ENCODE measurements at places on chromosomes 16 and 17.
A peak's percentile ranks its signal among the peaks of the same experiment; 100 is the strongest.

- DNase-seq: no peak
Observed at GRCh38 chr17:65809366-65809765, 247.9 kb upstream of the AXIN2 start.

DNA sequence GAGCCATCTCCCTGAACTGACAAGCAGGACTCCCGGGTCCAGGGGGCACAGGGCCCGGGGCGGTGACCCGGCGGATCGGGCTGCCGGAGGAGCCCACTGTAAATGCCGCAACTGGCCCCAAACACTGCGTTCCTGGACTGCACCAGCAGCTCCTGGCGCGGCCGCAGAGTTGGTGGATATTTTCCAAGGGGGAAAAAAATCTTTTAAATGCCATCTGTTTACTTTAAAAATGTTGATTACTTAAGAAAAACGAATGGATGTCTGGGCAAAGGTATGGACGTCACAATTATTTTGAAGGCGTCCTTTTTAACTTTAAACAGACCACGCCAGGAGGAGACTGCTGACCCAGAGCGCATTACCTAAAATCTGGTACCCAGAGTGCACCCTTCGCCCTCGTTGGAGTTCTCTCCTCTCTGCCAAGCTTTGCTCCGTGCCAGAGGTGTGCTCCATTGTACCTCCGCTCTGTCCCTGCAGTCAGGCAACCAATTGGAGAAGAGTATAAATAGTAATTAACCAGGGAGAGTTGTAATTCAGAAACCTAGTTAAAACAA is 3.4 kb downstream of the HS3ST3B1 start:
- DNase-seq: no peak

- no peak for DNase-seq
Observed at GRCh38 chr17:48559840-48560817, 15.2 kb upstream of the HOXB2 start.

GRCh38 chr16:383326-384051 is 1.7 kb upstream of the PGAP6 start:
- no peak for DNase-seq

GRCh38 chr17:55090079-55090492 is 121.5 kb downstream of the STXBP4 start:
- no peak for DNase-seq

- DNase-seq: no peak
Observed at GRCh38 chr16:8851761-8852403, 16.9 kb downstream of the CARHSP1 start.

DNA sequence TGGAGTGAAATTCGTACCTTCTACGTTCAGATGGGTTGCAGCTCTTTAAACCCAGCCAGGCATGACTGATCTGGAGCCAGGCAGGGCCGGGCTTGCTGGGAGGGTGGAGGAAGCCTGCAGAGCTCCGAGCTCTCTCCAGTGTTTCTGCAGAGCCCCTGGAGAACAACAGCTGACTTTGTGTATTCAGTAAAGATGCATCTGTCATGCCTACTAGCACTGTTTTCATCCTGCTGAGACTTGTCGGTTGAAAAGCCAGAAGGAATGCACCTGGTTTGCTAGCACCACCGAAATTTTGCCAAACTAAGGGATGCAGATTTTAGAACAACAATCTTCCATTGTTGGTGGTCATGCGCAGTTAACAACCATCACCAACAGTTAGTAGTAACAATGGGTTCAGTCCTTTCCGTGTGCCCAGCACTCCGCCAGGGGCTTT is 22.4 kb upstream of the SCNN1B start:
- DNase-seq: no peak

GRCh38 chr17:22694362-22695227 is 1002.3 kb downstream of the KCNJ18 start:
- no peak for DNase-seq

DNA sequence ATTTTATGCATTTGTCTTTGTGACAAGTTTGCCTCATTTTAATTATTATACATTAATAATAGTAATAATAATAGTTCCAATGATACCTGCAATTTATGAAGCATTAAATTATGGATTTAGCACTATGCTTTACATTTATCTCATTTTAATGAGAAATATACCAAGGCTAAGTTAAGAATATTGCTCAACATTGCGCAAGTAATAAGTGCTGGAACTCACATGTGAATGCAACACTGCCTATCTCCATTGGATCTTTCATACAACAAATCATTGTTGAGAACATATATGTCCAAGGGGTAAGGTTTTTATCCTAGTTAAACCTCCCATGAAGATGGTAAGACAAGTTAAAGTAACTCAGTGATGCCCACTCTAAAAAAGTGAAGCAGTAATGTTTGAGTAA is 703.7 kb upstream of the SOX9 start:
- no peak for DNase-seq

DNA sequence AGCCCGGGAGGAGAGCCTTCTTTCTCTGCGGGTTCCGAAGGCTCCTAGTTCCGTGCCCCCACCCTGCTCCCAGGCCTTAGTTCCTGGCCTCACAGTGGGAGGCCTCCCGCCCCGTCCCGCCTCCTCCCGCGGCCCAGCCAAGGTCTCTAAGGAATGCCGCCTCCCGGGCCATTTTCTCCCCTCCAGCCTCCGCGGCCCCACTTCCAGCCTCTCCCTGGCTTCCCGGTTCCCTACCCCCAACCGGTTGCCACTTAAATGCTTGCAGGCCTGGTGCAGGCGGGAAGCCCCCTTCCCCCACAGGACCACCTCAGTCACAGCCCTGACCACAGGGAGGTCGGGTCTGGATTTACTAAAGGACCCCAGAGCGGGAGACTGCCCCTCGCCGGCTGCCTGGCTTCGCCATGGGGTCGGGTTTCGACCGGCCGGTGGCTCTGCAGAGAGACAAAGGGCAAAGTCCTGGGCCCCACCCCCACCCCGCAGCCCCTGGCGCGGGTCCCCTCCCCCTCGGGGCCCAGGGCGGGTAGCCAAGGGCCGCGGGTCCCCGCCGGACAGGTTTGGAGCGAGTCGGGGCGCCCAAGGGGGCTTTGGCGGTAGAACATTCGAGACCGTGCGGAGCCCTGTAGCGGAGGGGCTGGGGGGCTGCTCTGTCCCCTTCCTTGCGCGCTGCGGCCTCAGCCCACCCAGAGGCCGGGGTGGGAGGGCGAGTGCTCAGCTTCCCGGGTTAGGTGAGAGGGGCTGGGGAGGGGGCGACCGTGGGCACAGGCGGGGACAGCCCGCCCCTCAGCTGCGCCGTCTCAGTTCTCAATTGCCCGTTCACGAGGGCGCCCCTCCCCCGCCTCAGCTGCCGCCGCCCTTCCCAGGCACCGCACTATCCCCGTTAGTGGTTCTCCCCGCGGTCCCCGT is 16.4 kb downstream of the IGF2BP1 start:
- no peak for DNase-seq

- DNase-seq: no peak
Observed at GRCh38 chr17:77214743-77215142, 74.0 kb downstream of the SEC14L1 start.

- DNase-seq: no peak
Observed at GRCh38 chr16:26561303-26561702, 505.4 kb upstream of the C16orf82 start.

- no peak for DNase-seq
Observed at GRCh38 chr17:8487743-8488142, 52.1 kb downstream of the NDEL1 start.

GRCh38 chr17:73192206-73192893 is 505 bp upstream of the COG1 start:
- DNase-seq: no peak

DNA sequence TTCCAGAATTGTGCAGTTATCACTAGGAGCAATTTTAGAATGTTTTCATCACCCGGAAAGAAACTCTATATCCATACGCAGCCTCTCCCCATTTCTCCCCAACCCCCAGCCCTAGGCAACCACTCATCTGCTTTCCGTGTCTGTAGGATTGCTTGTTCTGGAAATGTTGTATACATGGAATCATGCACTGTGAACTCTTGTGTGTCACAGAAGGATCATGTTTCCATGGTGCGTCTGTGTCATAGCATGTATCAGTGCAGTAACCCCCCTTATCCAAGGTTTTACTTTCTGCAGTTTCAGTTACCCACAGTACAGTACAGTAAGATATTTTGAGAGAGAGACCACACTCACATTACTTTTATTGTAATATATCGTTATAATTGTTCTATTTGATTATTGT is 299.4 kb downstream of the CPPED1 start:
- no peak for DNase-seq

DNA sequence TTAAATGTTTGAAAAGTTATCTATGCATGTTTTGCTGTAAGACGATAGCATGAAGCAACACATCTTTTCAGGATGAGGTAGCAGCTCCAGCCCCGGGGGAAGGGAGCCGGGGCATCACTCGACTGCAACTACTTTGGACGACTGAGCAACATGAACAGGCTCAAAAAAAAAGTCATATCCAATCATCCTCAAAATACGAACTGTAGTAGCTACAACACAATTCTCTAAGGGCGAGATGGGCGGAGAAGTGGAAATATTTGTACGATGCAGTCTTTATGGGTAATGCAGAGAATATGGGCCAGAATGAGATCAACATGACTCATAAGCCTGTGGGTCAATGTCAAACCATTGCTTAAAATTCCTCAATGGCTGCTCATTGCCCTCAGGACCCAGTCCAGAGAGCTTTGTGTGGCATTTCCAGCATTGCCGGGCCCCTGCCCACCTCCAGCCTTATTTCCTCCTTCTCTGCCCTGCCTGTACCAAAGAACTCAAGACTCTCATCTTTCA is 17.7 kb upstream of the SMURF2 start:
- peak; percentile 99 for DNase-seq

- DNase-seq: no peak
Observed at GRCh38 chr17:43079641-43080302, 45.4 kb downstream of the BRCA1 start.

DNA sequence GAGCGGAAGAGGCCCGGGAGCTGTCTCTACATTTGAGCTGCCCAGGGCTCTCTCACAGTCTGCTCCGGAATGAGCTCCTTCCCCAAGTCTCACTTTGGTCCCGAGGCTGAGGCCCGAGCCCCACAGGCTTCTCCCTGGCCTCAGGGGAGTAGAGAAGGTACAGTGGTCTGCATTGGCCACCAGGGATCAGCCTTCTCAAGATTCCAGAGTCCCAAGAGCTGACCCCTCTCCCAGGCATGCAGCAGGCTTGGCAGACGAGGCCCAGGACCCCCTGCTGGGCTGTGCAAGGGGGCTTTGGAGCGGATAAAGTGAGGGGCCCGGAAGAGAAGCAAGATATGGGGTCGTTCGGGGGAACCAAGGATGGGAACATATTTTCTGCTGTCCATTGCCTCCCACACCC is 3.1 kb downstream of the PRSS27 start:
- no peak for DNase-seq

DNA sequence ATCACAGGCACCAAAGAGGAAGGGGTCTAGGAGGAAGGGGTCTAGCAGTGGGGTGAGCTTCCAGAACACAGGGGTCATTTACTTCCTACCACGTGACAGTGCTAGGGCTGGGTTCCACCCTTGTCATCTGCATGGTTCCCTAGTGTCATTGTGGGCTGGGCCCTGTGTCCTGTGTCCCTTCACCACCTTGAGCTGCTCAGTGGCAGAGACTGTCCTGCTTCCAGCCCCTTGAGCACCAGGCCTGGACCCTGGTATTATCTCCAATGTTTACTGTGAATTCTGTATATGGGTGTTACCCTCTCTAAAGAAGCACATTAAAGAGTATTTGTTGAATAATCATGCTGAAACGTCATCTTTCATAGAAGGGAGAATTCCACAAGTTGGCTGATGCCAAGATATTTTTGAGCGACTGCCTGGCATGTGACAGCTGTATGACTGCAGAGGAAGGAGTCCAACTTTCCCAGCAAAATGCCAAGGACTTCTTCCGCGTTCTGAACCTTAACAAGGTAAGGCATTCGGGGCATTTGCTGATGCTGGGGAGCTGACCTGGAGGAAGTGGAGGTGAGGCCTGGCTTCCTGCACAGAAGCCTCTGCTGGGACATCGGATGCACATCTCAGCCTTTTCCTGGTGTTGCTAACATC is 5.5 kb downstream of the NARF start:
- DNase-seq: no peak

DNA sequence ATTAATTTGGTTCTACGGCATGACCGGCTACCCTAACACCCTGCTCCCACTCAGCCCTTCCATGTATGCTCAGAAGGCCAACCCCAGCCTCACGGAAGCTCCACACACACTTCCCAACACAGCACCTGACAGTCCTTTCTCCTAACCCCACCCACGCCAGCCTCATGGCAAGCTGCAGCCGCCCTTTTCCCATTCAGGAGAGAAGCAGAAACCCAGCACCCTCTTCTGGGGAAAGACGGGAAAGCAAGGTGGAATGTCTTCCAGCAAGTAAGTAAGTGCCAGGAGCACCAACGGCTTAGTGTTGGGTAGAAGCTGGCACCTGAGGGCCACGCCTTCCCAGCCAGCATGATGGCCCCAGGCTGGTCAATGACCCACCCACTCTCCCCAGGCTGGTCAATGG is 32.1 kb downstream of the ABR start:
- DNase-seq: no peak

DNA sequence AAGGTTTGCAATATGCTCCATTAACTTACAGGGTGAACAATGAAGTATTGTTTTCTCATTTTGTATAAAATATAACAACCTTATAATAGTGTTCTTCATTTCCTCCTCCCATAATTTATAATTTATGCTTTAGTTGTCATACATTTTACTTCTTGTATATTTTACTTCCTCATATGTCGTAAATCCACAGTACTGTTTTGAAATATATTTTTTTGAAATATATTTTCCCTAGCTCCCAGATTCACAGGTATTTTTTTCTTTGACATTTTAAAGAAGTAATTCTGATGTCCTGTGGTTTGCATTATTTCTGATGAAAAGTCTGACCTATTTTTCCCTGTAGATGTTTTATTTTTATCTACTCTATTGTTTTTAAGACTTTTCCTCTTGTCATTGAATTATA is 52.7 kb downstream of the VMP1 start:
- no peak for DNase-seq

DNA sequence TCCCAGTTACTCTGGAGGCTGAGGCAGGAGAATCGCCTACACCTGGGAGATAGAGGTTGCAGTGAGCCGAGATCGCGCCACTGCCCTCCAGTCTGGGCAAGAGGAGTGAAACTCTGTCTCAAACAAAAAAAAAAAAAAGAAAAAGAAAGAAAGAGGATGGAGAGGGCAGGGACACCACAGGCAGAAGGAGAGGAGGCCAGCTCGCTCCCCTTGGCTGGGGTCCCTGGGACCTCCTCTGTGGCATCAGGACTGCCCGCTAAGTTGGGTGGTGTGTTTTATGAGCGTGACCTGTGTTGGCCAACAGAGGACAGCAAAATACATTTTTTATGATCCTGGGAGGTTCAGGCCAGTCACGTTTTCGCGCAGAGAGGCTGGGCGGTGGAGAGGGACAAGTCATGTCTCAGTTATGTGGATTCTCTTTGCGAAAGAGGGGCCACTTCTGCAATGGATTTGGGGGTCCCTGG is 229.6 kb downstream of the MRTFB start:
- DNase-seq: no peak

Measured in BJ (cell line).